ENCODE measurements at places on chromosomes 16 and 17.

- no peak for DNase-seq
Observed at GRCh38 chr16:49704586-49705155, 151.2 kb downstream of the ZNF423 start.

GRCh38 chr16:5668553-5668952 is 571.0 kb upstream of the EEF2KMT start:
- DNase-seq = no peak

GRCh38 chr17:81582749-81583148 is 30.6 kb upstream of the FAAP100 start:
- no peak for DNase-seq

- DNase-seq = no peak
Observed at GRCh38 chr16:70610273-70611223, 35.8 kb upstream of the IL34 start.

DNA sequence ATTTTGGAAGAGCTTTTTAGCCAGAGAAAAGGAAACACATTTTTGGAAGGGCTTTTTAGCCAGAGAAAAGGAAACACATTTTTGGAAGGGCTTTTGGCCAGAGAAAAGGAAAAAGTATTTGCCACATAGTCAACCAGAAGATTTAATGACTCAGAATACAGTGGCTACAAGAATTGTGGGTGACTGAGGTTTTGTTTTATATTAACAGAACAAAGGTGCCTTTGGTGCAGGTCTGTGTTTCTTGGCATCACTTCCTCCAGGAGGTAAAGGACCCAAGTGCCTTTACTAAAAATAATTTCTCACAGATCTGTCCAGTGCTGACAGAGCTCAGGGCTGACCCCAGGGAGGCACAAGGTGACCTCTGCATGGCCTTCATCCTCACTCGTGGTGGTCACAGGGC is 363.1 kb downstream of the CA10 start:
- DNase-seq = no peak

DNA sequence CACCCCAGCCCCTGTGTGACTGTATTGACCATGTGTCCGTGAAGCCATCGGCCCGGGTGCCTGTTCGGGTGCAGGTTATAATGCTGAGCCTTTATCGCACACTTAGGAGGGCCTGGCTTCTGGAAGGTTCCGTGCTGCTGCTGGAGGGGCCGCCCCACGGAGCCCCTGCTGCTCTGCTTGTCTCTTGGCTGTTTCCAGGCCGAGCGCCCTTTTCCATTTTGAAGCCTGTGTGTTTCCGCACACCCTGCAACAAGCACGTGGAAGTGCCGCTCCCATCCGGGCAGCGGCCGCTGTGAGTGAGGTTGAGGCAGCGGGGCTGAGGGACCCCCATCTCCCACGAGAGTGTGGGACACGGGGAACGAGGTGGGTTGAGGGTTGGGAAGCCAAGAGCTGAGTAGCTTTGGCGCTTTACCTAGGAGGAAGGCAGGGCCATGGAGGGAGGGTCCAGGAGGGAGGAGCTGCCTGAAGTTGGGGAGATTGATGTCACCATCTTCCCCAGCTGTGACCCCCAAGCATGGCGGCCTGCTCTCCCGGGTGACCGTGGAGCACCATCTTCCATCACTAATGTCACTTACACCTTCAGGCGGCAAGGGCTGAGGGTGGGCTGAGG is 200.1 kb upstream of the GSE1 start:
- DNase-seq = no peak
